ENCODE measurements at places on chromosomes 2 and 18.

DNA sequence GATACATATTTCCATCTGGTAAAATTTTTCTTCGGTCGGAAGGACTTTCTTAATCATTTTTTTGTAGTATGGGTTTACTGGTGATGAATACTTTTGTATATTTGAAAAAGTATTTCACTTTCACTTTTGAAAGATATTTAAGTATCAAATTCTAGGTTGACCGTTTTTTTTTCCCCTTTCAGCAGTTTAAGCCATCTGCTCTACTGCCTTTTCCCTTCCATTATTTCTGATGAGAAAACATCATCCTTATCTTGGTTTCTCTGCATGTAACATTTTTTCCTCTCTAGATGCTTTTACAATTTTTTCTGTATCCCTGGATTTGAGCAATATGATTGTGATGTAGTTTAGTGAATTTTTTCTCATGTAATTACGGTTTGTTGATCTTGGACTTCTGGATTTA, 87.0 kb downstream of the MTX2 start:
- no peak for DNase-seq

GRCh38 chr2:83516503-83516902, 942.6 kb downstream of the SUCLG1 start:
- DNase-seq = no peak

- no peak for DNase-seq
Observed at GRCh38 chr2:109069331-109070194, 59.4 kb upstream of the SH3RF3 start.

DNA sequence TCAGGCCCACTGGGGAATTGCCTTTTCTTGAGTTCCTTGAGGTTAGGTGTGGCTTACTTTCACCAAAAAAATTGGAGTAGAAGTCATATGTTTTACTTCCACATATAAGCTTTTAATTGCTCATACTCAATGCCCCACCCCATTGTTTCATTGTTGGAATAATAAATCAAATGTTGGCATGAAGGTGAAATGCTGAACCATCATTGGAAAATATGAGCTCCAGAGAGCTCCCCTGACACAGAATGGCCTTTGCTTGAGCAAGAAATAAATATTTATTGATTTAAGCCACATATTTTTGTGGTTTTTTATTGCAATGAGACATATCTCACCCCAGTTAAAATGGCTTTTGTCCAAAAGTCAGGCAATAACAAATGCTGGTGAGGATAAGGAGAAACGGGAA, 167.3 kb upstream of the SRD5A2 start:
- no peak for DNase-seq
